ENCODE measurements at places on chromosomes 2 and 18.

GRCh38 chr2:86352137-86352726 is 14.8 kb upstream of the REEP1 start:
- no peak for DNase-seq

DNA sequence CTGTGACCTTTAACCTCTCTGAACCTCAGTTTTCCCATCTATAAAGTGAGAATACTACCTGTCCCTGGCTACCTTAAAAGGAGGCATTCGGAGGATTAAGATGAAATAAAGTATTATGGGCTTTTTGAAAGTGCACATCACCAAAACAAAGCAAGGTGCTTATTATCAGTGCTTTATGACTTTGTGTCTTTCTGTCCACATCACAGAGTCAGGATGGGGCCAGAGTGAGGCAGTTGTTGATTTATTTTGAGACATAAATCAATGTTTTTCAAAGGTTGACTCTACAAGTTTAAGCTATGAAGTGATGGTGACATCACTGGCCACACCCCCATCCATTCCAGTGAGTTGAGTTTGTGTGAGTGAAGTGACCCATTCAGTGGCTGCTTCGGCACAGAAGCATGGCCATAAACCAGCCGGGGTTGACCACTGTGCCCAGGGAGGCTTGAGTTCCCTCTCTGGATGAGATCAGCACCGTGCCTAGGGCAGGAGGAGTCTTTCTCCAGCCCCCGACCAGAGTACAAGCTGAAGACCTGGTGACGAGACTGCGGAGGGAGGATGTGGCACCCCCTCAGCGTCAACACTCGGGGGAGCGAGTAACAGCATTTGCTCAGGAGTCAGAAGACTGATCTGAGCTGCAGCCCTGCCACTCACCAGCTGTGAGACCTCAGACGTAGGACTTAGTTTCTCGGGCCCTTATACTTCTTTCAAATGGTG is 89.0 kb upstream of the PPP1CB start:
- no peak for DNase-seq

- no peak for DNase-seq
Measured at GRCh38 chr2:191218292-191218898, 26.8 kb upstream of the MYO1B start.

GRCh38 chr2:27591745-27592144 is 8.9 kb downstream of the ZNF512 start:
- no peak for DNase-seq

GRCh38 chr2:120940726-120941256 is 205.1 kb downstream of the GLI2 start:
- DNase-seq: no peak

DNA sequence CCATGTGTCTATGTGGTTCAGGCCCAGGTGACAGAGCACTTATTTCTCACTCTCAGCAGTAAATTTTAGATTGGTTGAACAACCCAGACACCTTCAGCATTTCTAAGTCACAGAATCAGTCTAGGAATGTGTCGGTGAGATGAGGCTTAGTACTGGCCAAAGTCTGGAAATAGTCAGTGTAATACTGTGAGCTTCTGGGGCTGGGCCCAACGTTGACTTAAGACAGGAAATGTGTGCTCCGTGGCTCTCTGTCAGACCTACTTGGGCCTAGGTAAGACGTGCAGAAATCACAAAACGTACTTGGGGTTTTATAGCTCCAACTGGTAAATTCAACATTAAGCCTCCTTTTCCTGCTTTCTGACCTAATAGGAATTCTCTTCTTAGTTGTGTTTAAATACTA is 160.3 kb upstream of the COL3A1 start:
- no peak for DNase-seq

GRCh38 chr18:54743605-54743995 is 84.7 kb upstream of the RAB27B start:
- no peak for DNase-seq

DNA sequence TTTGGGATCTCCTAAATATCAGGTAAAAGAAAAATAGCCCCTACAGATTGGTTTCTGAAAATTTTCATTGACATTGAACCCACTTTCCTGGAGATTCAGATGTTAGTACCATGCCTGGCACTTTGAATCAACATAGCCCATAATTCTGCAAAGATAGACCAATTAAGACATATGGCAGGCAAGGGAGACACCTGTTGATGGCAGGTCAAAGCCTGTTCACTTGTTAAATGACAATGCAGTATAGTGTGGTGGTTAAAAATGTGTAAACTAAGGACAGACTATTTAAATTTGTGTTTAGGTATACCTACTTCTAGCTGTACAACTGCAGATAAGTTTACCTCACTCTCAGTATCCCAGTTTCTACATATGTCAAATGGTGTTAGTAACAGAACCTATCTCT is 178.1 kb upstream of the MMADHC start:
- no peak for DNase-seq

GRCh38 chr2:25492726-25493125 is 151.0 kb upstream of the DNMT3A start:
- DNase-seq: no peak

DNA sequence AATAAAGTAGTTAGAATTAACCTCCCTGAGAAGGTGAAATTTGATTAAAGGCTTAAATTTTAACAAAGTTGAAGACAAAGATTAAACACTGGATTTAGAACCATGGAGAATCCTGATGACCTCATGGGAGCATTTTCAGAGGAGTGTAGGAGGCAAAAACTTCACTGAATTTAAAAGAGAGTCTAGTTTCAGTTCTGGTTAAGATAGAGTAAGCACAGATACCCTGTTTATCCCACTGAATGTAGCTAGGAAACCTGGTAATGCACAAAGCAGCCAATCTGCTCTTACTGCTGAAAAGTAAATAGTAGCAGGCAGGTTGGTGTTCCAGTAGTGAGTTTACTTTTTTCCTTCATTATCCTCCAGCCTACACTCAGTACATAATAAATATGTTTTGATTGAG is 654.9 kb upstream of the SYT4 start:
- no peak for DNase-seq

DNA sequence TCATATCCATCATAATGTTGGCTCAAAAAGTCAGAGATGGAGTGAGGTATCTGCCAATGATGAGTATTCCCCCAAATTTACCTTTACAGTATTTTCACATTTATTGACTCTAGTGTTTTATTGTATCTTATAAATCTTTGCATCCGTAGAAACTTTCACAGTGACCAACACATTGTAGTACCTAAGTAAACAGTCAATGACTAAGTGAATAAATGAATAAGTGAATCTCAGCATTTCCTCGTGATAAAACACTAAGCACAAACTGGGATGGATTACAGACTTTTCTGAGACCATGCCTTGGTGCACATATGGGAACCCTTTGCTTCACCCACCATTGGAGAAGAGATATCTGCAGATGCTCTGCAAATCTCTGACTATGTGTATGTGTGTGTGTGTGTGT is 429.9 kb downstream of the NR4A2 start:
- DNase-seq: no peak

GRCh38 chr18:66749030-66749429 is 145.1 kb upstream of the CDH19 start:
- DNase-seq: no peak

DNA sequence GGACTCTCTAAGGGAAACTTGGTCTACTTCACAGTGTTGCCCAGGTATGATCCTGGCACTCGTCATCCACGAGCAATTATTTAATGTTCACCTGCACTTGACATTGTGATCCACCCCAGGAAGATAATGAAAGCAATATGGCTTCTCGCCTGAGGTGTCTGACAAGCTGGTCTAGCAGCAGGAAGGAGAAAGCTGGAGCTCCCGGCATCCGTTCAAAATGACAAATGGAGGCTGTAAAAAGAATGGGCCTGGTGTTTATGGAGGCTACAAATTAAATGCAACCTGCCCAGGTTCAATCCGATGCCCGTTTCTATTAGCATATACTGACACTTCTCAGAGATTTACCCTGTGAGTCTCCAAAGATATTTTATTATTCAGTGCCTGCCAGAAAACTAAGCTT is 317.6 kb downstream of the CTNNA2 start:
- no peak for DNase-seq

DNA sequence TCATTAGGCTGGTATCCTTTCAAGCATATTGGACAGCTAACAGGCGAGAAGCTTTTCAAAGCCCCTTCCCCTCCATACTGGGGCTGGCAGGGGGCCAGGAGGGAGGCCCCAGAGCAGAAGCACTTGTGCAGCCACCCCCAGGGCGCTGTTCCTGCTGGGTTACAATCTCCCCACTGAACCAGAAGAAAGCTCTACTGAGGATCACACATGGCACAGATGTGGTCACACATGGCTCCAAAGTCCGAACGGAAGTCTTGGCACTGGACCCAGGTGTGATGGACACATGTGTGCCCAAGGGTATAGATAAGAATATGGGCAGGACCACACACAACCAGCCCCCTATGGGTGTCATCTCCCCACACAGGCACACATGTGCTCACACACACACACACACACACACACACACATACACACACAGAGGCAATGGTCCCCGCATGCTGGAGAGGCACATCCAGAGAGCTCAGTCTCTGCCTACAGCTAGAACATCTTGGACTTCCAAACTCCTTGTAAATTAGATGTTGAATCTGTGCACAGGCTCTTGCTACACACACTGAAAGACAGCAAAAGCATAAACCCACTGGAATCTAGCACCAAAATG is 56.4 kb downstream of the TTC32 start:
- no peak for DNase-seq

DNA sequence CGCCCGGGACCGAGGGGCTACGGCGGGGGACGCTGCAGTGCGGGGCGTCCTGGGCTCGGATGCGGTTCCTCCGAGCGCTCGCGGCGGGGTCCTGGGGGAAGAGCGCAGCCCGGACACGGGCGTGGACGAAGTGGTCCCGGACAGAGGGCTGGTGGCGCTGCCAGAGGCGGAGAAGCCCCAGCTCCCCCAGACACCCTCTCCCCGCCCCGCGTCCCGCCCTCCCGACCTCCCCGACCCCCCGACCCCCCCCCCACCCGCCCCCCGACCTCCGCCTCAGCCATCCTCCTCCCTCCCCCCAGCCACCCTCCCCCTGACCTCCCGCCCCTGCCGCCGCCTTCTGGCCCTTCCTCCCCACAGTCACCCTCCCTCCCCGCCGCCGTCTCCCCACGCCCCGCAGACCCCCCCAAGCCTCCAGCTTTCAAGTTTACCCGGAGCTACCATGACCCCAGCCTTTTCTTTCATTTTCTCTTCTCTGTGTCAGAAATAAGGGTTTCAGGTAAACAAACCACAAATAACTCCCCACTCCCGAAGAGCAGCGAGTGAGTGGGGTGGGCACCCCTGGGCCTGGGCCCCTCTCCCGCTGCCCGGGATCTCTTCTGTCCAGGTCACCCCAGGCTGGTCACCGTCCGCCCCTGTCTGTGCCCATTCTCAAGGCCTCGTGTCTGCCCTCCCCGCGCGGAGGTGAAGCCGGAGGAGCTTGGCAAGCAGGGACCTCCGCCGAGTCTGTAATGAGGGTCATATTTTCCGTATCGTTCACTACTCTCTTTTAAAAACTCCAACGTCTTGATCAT is 5.1 kb downstream of the NFATC1 start:
- DNase-seq: no peak

GRCh38 chr2:196266855-196267254 is 95.5 kb upstream of the STK17B start:
- no peak for DNase-seq

GRCh38 chr2:83899271-83899670 is 559.8 kb downstream of the SUCLG1 start:
- DNase-seq: no peak

GRCh38 chr18:68842951-68843350 is 45.1 kb downstream of the CCDC102B start:
- no peak for DNase-seq

DNA sequence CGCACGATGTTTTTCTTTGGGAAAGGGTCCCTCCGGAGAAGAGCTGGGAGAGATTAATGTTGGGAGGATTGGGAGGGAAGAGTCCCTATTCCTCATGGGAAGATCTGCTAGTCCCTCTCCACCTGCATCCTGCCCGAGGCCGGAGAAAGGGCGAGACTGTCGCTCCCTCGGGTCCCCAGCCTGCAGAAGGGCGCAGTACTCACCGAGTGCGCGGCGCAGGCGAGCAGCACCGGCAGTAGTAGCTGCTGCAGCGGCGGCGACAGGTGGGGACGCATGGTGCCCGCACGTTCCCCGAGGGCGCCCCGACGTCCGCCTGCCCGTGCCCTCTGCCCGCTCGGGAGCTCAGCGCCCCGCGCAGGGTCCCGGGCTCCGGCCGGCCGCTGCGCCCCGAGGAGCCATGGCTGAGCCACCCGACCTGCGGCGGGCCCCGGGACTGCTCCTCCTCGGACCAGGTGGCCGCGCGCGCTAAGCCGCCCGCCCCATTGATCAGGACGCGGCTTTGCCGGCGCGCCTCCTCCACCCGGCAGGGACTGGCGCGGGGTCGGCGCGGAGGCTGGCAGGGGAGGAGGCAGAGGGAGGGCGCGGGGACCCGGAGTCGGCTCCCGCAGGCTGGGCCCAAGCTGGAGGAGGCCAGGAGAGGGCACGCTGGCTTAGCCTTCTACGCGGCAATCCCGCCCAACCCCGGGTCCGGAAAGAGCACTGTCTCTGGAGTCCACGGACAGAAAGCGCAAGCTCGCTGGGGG is at the start of gene SCTR:
Gene SCTR, minus strand, starts transcription at position 532 of the 743 bp plus-strand sequence. Its CDS starts 257 bp downstream, at position 275.
- no peak for DNase-seq

DNA sequence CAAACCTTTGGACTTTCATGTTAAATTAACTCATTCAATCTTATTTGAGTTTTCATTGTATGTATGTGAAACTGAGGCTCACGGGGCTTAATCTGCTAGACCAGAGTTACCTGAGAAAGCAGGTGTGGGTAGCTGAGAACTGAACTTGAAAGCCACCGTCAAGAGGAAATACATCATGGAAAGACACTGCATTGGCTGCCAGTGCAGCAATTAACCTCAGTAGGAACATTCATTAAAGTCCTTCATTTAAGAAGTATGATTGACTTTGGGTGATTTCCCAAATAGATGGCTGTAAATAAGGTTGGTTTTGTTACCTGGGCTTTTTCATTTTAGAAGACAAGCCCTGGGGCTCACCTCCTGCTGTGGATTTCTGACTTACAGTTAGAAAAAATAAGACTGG is 36.5 kb upstream of the MGAT5 start:
- DNase-seq: no peak

GRCh38 chr2:239195318-239195871 is 205.4 kb downstream of the HDAC4 start:
- no peak for DNase-seq

DNA sequence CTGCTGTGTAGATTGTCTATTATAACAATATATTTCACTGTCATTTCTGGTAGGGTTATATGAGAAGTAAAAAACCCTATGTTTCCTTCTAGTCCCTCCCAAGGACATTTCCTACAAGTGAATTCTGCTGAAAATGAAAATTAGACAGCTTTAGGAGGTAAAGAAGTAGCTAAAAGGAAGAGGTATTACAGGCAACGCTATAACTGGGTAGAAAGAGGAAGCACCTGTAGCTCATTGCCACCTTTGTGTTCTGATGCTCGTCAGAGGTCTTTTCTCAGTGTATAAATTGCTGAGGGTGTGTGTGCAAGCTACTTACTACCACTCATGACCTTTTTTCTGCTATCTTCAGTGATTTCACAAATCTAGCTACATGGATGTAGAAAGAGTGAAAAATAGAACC is 1.4 kb downstream of the DNAJC10 start:
- no peak for DNase-seq

Measured in esophagus squamous epithelium (tissue), 5 donors.